ENCODE measurements at places on chromosomes 16 and 17.

GRCh38 chr16:77949445-77949844 is 72.9 kb upstream of the CLEC3A start:
- no peak for DNase-seq

DNA sequence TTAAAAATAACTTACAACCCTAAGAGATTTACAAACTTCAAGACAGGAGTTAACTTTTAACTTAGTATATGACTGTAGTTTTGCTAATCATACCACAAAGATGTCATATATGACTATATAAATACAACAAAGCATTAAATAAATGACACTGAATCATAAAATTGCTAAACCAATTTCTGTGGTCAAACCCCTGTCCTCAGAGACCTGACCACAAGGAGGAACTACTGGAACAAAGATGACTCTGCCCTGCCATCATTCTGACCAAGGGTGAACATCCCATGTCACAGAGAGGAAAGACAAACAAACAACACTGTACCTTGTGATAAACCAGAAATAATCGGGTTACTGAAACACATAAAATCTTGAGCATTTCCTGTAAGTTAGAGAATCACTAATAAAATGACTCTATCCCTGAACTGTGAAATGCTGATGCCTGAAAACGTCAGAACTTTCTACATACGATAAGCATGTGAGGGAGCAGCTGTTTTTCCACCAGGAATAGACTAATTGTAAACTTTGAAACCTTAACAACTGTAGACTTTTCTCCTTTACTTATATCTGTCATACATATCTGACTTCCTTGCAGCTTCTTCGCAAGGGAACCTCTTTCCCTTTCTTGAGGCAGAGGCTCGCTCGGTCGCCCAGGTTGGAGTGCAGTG is 47.9 kb downstream of the WDR59 start:
- no peak for DNase-seq

GRCh38 chr16:18060351-18060750 is 276.2 kb downstream of the NPIPA8 start:
- DNase-seq, result no peak

GRCh38 chr17:17122781-17123483 is 80.7 kb downstream of the MPRIP start:
- DNase-seq, result no peak

DNA sequence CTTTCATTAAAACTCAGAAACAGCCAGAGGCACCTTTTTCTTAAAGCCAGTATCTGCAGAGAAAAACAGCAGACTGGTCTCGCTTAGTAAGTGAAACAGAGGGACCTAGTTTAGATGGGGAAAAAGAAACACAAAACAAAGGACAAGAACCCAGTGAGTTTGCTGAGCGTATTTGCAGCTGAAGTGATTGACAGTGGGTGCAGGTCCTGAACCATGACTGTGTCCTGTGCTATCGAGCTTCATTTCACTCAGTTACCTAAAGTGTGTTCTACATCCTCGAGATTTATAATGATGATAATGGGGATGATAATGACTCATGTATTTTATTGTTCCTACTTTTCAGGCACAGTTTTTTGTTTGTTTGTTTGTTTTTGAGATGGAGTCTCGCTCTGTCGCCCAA is 31.7 kb upstream of the WFIKKN2 start:
- no peak for DNase-seq

DNA sequence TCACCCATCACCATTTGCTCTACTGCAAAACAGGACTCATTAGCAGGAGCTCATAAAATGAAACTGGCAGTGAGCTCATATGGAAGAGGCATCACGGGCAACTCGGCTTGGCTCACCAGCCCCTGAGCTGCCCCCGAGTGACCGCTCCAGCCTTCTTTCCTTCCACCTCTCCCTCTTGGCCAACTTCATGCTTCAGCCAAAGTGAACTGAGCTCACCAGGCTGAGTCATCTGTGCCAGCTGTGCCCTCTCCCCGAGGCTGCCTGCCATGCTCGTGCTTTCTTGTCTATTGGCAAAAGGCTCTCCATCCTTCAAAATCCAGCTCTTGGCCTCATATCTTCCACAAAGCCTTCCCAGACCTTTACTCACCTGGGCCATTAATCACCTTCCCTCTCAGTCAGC is 391.4 kb downstream of the WWOX start:
- no peak for DNase-seq

DNA sequence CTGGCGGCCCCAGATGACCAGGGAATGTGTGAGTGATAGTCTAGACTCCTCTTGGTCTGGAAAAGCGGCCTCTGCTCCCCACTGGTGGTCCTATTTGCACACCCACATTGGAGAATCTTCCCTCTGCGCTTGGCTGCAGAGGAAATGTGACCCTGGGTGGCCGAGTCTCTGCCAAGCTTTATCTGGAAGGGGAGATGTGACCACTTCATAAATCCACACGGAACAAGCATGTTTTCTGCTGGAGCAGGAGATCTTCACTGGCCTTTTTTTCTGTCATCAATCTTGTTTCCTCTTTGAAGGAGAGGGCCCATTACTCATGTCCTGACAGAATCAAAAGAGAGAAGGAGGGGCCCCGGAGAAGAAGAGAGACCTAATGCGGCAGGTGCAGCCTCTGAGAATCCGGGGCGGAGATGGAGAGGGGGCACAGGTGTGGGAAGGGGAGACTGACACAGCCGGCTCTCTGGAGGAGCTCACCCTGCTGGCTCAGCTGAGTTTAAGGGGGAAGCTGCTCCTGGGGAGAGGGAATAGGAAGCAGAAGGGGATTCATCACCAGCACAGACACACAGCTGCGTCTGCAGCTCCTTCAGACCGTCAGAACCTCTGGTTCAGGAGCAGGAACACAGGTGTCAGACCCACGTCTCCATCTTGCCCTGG is 116.3 kb downstream of the SOX9 start:
- peak; percentile 5 for DNase-seq

DNA sequence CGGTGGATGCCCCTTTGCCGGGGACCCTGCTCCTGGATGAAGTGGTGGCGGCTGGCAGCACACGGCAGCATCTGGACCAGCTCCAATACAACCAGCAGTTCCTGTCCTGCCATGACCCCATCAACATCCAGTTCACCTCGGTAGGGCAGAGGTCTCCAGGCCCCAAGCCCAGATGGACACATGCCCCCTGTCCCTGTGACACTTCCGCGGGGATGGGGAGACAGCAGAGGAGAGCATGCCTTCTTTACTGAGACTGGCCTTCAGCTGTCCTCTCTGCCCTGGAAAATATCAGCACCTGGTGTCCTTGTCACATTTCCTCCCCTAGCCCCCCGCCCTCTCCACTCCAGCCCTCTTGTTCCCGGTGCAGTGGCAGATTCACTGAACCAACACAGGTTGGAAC is 6.2 kb downstream of the CHAD start:
- DNase-seq, result no peak

GRCh38 chr17:17725752-17726457 is 44.6 kb downstream of the RAI1 start:
- DNase-seq, result no peak

DNA sequence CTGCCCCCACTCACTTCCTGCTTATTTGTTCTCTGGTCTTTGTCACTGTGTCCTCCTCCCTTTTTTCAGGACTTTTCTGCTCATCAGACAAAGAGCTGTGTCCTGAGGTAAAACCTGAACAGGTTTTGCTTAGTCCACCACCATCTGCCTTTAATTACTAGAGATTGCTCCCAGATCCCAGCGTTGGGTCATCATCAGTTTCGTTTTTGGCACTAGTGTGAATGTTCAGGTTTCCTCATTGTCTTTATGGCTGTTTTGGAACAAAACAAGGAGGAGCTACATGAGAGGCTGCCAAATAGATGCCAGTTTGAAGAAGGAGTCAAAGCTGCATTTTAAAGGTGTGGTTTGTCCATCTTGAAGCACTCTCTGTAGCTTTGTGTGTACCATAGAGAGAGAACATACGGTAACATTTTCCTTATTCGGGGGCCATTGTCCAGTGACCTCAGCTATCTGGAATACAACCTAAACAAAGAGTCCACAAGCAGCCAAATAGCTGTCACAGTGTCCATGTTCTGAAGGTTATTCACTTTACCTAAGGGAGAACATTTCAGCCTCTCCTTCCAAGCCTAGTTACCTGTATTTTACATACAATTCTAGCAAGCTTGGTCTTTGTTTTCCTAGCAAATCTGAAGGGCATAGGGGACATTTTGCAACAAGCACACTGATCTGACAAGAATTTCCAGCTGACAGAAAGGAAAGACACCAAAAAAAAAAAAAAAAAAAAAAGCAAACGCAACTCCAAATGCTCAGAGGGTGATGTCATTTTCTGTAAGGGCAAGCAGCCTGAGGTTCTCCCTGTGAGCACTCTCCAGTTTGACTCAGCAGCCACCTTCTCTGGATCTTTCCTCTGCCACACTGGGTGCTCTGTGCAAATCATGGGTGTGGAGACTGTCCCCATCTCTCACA is 196.1 kb downstream of the NTN1 start:
- peak; percentile 81 for DNase-seq

- DNase-seq, result no peak
Observed at GRCh38 chr17:65332375-65332774, 195.2 kb downstream of the RGS9 start.

GRCh38 chr17:77388384-77389306 is 247.9 kb downstream of the SEC14L1 start:
- DNase-seq, result no peak

DNA sequence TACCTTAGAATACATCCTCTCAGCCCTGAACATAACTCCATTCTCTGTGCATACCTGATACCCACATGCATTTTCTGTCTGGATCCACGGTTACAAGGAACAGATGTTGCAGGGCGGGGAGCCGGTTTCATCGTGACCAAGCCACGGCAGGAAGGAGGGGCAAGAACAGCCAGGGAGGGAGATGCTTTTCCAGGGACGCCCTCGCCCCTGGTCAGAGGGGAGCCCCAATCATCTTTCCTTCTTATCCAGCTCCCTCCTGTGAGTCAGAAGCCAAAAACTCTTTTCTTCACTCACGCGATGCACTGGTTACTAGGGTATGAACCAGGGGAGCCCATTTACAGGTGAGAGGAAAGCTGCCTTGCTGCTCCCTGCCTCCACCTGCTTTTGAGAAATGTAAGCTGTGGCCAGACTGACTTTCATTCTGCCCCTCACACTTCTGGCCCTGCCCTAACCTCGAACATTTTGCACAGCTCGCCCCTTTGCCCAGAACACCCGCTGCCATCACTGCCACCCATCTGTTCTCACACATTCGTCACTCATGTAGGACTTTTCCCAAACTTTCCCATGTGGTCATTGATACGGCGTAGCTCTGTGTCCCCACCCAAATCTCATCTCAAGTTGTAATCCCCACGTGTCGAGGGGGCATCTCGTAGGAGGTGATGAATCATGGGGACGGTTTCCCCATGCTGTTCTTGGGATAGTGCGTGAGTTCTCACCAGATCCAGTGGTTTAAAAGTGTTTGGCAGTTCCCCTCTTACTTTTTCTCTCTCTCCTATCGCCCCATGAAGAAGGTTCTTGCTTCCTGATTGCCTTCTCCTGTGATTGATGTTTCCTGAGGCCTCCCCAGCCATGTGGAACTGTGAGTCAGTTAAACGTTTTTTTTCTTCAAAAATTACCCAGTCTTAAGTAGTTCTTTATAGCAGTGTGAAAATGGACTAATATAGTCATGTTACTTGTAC is 20.5 kb downstream of the FOXL1 start:
- no peak for DNase-seq

- no peak for DNase-seq
Observed at GRCh38 chr17:75159196-75160031, 5.1 kb upstream of the JPT1 start.

GRCh38 chr17:32971171-32971570 is 20.5 kb upstream of the SPACA3 start:
- no peak for DNase-seq

DNA sequence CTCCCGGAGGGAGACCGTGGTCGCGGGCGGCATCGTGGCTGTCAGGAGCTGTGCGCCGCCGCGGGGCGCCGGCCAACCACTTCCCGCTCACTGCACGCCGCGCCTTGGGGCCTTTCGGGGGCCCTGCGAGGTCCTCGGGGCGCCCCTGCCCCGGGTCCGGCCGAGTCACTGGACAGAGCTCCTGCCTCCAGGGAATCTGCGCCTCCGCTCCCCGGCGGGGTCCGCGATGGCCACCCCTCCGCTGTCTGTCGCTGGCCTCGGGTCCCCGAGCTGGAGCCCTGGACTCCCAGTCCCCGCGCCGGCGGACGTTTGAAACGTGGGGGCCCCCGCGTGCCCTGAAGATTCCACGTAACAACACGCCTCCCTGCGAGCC is at the start of gene QRICH2:
TSS of gene QRICH2 (minus strand) at position 311 of the 373 bp plus-strand sequence. CDS start at position 33, 278 bp downstream.
- DNase-seq, result no peak

- no peak for DNase-seq
Observed at GRCh38 chr17:27466376-27466742, 10.1 kb downstream of the KSR1 start.

- DNase-seq, result no peak
Observed at GRCh38 chr17:42009170-42009569, 8.1 kb downstream of the DNAJC7 start.

GRCh38 chr16:53766304-53767016 is 62.5 kb downstream of the FTO start:
- no peak for DNase-seq

GRCh38 chr17:42917236-42917603 is 16.6 kb downstream of the G6PC1 start:
- no peak for DNase-seq

GRCh38 chr17:77311371-77311981 is 170.7 kb downstream of the SEC14L1 start:
- no peak for DNase-seq

Measured in tongue (tissue), 3 donors.